ENCODE measurements at places on chromosomes 2 and 18.

- DNase-seq, result no peak
These were observed 12.0 kb upstream of the ZNF396 start for GRCh38 chr18:35389095-35389618.

DNA sequence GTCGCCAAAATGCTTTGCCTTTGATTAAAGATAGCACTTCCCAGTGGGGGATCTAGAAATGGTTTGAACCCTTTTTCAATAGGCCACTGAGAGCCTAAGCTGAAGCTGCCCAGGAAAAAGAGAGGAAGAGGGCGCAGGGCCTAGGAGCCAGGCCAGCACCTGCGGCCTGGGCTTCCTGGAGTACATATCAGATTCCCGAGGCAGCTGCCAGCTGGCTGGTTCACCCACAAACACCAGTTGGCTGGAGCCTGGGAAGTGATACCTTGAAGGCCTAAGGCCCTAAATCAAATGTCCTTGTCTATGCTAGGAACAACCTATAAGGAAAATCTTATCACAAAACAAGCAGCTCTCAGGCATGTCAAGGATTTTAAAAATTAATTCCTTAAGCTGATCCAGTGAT is 37.1 kb downstream of the ANKRD44 start:
- no peak for DNase-seq

DNA sequence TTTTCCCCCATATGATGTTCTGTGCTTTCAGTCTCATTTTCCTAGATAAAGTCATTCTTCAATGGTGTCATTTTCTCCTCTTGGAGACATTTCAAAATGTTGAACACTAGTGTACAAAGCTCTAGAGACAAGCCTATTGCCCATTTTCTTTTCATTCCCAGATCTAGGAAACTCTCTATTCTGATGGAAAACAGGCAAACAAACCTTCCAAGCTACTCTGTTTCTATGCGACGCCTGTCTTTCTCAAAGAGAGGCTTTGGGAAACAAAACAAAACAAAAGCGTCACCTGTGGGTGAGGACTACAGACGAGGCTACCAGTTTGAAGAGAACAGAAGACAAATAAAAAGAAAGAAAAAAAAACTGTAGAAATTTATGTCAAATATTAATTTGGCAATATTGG is 311.0 kb downstream of the CBLN2 start:
- DNase-seq, result no peak

DNA sequence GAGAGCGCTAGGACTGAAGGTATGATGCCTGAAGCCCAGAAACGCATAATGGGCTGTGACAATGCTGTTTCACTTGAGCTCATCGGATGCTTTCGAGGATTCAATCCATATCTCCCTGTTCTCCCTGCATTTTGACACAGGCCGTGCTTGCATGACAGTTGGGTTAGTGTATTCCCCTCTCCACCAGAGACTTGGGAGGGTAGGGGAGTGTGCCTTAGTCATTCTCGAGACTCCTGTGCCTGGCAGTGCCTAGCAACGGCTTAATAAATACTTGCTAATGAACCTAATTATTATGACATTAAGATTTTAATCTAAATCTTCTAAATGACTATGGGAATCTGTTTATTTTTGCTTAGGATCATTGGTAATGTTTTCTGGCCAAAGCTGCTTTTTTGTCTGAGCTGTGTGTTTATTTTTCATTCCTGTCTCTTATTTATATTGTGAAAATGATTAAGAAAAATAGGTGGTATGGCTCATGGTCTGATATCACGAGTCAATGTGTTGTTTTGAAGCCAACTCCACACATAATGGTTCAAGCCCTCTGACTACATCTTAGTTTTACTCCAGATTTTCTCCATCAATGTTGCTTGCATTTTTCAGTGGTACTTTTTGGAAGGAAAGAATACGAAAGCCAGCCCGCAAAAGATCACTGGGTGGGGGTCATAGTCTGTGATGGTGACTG is 61.3 kb downstream of the NEDD4L start:
- no peak for DNase-seq

GRCh38 chr2:227163998-227164762 is at the start of the genes COL4A3 and COL4A4:
TSS of gene COL4A3 (plus strand) at chr2:227164624. CDS start at chr2:227164727, 103 bp downstream.
TSS of gene COL4A4 (minus strand) at chr2:227164205. CDS start at chr2:227147483, 16,722 bp downstream.
- DNase-seq, result no peak

DNA sequence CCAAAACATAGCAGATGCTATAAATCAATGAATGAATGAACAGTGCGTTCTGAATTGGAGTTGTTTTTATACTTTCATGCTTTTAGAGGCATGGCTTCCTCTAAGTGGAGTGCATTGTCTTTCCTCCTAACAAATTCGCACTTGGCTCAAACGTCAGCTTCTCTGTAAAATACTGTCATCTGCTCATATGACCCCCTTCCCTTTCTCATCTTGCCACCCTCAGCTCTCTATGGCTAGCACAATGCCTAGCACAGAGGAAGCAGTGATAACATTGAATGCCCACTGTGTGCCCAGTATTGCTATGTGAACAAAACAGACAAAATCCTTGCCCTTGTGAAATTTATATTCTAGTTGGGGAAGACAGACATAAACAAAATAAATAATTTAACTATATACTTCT is 258.8 kb downstream of the MREG start:
- no peak for DNase-seq

GRCh38 chr2:213806125-213806726 is 522.0 kb downstream of the SPAG16 start:
- no peak for DNase-seq

GRCh38 chr2:47193607-47194006 is 38.5 kb upstream of the STPG4 start:
- DNase-seq, result no peak

DNA sequence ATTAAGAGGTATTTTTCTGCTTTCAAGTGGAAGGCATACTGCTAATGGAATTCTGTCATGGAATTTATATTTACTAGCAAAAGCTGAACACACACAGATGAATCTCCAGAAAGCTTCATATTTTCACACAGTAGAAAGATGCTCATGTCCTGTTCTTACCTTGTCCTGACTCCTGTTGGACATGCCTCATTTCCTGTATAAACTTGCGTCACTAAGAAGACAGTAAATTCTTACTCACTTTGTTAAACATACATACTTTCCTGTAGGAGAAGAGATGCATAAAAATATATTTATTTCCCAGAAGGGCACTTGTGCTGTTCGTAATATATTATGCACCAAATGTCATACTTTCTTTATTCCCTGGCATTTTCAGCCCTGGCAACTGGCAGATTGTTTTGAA is 238.3 kb upstream of the RASGRP3 start:
- DNase-seq, result no peak

DNA sequence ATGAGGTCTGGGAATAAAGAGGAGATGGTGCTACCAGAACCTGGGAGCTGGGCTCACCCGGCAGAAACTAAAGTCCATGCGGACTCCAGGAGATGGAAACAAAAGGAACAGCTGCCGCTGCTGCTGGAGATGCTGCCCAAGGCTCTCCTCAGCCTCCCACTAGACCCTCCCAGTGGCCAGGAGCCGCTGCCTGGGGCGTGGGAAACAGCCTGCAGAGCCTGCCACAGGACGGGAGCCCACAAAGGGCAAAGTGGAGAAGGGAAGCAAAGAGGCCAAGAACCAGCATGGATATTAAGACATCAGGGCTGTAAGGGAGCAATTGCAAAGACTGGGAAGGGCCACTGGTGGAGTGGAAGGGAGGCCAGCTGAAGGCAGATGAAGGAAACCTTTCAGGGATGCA is 179.6 kb downstream of the NCK2 start:
- DNase-seq, result no peak

GRCh38 chr18:26550998-26551694 is 2.8 kb upstream of the KCTD1 start:
- DNase-seq, result no peak

GRCh38 chr2:241087420-241088268 is 14.4 kb downstream of the MTERF4 start:
- DNase-seq, result no peak

DNA sequence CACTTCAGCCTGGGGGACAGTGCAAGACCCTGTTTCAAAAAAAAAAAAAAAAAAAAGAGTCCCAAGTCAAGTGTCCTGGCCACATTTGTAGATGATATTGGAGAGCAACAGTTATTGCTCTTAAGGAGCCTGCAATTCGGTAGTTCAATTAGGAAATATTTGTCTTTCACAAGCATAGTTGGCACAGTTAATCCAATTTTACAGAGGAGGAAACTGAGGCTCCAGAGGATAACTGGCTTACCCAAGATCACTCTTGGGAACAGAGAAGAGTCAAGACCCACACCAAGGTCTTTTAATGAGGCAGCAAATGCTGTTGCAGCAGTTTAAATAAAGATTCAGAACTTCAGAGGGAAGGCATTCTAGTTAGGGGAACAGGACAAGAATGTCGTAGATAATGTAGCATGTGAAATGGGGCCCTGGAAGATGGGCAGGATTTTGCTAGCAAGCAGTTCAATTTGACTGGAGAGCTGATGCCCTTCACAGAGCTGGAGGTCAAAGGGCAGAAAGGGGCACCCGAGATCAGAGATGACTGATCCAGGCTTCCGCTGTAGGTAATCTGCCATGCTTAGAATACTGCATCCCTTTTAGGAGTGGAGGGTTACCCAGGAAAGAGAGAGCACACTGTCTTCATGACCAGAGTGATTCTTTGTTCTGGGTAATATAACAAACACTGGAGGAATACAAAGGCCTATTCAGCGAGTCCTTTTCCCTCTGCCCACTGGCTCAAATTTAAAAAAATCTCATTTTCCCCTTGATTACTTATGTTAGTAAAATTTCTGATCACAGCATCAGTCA is 3.0 kb downstream of the NPC1 start:
- no peak for DNase-seq

DNA sequence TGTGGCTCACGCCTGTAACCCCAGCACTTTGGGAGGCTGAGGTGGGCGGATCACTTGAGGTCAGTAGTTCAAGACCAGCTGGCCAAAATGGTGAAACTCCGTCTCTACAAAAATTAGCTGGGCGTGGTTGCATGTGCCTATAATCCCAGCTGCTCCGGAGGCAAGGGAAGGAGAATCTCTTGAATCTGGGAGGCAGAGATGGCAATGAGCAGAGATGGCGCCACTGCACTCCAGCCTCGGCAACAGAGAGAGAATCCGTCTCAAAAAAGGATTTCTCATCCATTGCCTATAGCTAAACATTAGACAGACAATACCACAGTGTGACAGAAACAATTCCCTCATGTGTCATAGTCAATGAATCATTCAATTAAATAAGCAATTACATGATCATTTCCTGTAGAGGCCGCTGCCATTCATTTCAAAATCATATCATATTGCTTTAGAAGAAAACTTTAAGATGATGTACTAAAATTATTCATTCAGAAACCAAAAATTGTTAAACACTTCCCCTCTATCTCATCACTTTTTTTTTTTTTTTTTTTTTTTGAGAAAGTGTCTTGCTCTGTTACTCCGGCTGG is 69.5 kb upstream of the TGIF1 start:
- DNase-seq, result no peak

- DNase-seq, result no peak
These were observed 667.5 kb upstream of the HS6ST1 start for GRCh38 chr2:128986026-128986715.

DNA sequence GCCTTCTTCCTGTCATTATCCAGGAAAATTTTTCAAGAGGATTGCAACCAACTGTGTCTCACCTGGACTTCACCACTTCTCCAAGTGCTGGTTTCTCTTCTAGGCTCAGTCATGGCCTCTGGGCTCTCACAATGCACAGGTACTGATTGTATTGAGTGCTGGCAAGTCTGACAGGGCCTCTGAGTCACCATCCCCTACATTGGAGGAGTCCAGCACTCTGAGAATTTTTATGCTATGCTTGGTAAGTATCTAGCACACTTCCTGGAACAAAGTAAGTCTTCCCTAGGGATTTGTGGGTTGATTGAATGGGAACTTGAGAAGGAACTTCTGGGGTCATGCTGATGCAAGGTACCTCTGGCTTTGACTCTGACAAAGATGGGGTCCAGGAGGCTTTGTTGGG is 147.2 kb upstream of the CELF4 start:
- no peak for DNase-seq

DNA sequence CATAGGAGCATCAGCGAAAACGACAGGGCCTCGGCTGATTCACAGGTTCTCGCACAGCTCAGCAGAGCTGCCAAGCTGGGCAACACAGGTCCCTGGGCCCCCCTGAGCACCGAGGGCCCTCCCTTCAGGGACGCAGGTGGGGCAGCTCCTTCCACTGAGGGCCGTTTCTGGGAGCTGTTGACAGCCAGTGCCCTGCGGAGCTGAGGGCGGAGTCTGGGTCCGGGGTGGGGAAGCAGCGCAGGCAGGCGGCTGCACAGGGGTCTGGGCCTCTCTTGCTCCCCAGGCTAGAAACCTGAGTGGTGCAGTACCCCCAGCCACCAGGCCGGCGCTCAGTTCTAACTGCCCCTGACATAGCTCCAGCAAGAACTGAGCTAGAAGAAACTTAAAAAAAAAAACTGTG is 65.7 kb downstream of the PXDN start:
- no peak for DNase-seq

- no peak for DNase-seq
These were observed 271.6 kb downstream of the TDRD15 start for GRCh38 chr2:21395366-21395765.

DNA sequence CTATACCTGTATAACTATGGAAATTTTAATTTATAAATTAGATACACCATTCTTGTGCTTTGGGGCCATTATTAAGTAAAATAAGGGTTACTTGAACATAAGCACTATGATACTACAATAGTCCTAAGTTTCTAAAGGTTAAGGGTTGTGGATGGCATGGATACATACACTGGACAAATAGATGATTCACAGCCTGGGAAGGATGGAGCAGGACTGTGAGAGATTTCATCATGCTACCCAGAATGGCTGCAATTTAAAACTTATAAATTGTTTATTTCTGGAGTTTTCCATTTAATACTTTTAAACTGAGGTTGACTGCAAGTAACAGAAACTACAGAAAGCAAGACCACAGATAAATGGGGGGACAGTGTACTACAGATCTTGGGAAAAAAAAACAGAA is 295.8 kb upstream of the ZNF804A start:
- DNase-seq, result no peak

GRCh38 chr2:65031341-65032018 is 24.7 kb upstream of the CEP68 start:
- no peak for DNase-seq

DNA sequence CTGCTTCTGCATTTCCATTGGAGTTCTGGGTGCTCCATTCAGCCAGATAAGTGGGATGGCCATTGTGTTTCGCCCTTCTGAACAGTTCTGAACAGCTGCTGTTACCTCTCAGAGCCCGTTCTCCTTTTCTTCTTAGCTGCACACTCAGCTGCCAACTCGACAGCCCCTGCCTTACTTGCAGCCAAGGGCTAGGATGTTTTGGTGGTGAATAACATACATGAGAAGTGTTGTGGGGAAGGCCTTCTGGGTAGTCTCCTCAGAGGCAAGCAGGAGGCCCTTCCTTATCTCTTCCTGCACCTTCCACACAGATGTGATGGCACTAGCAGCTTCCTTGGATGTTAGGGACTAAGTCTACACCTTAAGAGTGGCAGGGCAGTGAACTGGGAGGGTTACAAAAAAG is 138.4 kb upstream of the NOSTRIN start:
- DNase-seq, result no peak

DNA sequence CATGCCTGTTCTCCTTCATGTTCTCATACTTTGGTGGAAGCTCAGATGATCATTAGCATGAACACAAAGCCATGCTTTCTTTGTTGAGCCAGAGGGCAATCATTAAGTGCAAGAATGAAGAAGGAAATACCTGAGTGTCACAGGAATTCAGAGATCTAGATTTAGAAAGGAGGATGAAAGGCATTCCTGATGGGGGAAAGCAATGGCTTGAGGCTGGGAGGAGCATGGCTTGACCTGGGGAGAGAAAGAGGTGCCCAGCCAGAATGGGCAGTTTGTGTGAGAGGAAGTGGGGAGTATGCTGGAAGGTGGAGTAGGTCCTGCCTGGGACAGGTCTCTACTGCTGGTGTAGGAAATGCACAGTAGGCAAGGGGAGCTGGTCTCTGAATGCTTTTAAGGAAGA is 35.1 kb downstream of the SLC4A3 start:
- DNase-seq, result no peak

Data from HFF-Myc (cell line).